ENCODE measurements at places on chromosomes 16 and 17.

DNA sequence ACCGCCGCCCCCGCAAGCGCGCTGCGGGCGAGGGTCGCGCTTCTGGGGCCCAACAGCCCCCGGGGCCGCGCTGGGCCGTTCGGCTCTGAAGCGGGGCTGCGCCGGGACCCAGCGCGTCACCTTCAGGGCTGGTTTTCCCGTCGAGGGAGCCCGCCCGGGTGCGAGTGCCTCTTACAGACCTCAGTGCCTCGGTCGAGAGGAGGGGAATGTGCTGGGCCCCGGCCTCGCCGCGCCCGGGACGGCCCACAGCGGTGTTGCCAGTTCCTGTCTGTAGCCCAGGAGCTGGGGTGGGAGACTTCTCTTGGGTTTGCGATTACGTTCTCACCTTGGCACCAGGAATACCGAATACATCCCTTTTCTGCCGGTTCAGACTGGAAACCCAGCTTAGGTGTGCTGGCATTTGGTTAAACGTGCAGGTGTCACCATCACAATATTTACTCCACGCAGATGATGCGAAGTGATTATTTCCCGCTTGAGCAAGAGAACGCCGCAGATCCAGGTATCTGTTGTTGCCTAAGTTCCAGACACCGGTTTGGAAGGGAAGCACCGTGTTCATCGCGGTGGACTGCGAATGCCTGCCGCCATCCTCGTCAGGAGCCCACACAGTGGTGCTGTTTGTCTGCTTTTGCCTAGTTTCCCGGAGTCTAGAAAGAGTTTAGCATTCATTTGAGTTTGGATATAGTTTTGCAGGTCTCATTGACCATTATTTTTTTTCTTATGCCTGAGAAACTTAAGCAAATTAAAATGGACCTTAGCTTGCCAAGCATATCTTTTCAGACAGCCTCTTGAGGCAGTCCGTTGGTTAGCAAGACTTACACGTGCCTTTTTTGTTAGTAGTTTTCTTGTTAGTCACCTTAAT is 914 bp downstream of the MAP1LC3B start:
- DNase-seq, result peak; percentile 42

- peak; percentile 52 for DNase-seq
Measured at GRCh38 chr16:20868890-20869289, 31.3 kb downstream of the DCUN1D3 start.

- DNase-seq, result no peak
Measured at GRCh38 chr17:46805771-46806170, 12.7 kb downstream of the WNT3 start.

- DNase-seq, result no peak
Measured at GRCh38 chr17:3963237-3964201, 718 bp downstream of the ATP2A3 start.

DNA sequence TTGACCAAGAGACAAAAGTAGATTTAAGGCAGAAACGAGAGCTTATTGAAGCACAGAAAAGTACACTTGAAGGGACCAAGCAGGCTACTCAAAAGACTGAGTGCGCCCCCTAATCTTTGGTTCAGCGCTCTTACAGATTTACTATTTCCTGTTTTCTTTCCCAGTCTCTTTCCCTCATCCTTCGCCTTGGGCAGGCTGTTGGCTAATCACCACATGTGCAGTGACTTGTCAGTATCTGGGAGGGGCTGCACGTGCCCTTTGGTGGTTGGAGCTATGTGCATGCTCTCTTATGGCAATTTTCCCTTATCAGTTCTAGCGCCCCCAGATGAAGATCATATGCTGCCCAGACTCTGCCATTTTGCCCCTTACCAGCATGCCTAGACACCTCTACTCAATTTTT is 35.4 kb upstream of the SHISA6 start:
- no peak for DNase-seq

GRCh38 chr17:5619088-5619740 is 34.9 kb upstream of the NLRP1 start:
- no peak for DNase-seq

DNA sequence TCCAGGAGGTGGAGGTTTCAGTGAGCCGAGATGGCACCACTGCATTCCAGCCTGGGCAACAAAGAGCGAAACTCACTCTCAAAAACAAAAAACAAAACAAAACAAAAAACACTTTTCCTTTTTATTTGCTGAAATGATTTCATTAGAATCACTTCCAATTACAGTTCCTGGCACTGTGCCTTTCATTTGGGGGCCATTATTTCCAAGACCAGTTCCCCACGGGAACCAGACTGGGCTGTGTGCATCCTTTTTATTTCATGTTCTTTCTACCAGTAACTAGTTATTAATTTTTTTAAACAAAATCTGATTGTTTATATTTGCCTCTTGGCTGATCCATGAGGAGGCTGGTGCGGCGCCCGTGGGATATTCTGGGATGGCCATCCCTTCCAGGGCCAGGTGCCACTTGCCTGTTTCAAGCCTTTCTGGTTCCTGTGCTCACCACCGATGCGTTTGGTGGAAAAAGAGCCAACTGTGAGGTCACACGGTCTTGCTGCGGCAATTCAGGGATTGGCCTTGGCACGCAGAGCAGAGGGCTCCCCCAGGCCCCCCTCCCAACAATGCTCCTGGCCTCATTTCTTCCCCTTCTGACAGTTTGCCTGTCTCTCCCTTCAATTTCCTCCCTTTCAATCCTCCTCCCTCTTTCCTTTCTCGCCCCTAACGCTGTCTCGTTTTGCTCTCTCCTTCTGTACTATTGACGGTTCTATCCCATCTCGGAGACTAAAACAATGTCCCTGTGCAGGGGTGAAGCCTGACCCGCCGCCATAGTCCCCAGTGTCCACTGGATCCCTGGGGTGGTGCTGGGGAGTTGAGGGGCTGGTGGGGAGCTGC is 13.4 kb downstream of the UBALD1 start:
- DNase-seq, result no peak

- DNase-seq, result no peak
Measured at GRCh38 chr16:68069511-68070248, 15.5 kb upstream of the NFATC3 start.

- DNase-seq, result no peak
Measured at GRCh38 chr16:4525069-4525468, 13.5 kb downstream of the CDIP1 start.

DNA sequence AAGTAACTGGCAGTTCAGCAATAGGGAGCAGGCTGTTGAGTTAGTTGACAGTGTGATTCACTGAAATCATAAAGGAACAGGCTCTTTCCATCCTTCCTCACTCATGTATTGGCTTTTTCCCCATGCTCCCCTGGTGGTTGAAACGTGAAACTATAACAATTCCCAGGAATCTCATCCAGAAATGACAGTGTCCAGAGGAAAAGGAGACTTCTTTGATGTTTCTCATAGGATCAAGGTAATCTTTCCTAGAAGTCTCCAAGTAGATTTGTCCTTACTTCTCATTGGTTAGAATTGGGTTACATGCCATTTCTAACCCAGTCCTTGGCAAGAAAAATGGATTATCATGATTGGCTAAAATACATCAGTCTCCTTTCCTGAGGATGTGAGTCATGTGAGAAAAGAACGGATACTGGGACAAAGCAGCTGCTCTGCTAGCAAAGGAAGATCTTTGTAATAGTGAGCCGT is 14.4 kb downstream of the TTC19 start:
- peak; percentile 72 for DNase-seq

DNA sequence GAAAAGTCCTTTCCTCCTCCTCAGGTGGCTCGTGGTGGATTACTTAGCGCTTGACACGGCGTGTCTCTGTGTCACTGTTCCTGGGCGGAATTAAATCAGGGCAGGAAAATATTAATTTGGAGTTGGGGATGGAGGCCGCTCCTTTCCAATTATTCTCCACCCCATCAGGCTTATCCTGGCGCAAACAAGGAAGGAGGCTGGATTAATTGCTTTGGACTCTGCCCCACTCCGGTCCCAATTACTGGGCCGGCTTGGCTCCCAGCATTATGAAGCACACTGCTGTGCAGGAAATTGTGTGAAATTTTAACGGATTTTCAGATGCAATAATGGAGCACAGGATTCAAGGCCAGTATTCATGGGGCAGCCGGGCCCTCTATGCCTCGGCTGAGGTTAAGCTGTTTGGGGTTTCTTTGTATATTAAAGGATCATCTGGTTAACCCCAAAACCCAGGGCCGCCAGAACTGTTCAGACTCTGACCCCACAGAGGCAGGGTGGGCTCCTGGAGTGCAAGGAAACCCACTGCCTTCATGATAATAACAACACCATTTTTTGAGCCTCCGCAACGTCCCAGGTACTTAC is 87.8 kb downstream of the MRM1 start:
- no peak for DNase-seq

- DNase-seq, result no peak
Measured at GRCh38 chr16:58086381-58087208, 42.6 kb downstream of the CFAP20 start.

DNA sequence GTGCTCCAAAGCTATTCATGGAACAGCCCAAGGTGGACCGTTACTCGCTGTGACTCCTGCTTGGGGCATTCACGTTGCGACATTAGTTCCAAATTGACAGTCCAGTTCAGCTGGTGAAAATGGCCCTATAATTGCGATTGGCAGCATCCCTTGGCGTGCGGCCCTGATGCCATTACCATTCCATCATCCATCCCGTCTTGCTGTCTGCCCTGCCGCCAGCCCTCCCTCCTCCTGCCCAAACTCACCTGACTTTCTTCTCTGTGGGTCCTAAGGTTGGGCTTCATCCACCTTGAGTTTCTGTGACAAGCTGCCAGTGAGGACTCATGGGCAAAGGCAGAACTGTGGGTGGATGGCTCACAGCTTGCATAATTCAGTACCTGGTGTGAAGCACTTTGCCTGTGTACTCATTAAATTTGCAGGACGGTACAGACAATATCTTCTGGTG is 104.6 kb downstream of the RPTOR start:
- DNase-seq, result no peak

GRCh38 chr16:10625595-10626357 is 45.4 kb upstream of the EMP2 start:
- no peak for DNase-seq

GRCh38 chr16:47136099-47136842 is 7.5 kb downstream of the NETO2 start:
- DNase-seq, result peak; percentile 14

DNA sequence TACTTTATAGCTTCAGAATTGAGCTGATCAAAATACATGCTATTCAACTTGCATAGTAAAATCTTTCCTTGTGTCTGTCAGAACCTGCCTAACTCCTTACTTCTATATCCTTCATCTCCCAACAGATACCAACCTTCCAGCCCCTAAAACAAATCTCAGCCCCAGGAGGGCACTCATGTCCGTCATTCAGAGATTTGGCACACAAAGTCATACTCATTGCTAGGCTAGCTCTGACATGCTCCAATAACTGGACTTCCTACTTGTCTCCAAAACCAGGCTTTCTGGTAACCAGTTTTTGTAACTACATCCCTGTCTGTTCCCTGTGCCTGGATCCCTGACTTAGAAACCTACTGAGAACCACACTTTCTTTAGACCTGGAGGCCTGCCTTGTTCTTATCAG is 37.5 kb upstream of the DHX40 start:
- DNase-seq, result no peak

DNA sequence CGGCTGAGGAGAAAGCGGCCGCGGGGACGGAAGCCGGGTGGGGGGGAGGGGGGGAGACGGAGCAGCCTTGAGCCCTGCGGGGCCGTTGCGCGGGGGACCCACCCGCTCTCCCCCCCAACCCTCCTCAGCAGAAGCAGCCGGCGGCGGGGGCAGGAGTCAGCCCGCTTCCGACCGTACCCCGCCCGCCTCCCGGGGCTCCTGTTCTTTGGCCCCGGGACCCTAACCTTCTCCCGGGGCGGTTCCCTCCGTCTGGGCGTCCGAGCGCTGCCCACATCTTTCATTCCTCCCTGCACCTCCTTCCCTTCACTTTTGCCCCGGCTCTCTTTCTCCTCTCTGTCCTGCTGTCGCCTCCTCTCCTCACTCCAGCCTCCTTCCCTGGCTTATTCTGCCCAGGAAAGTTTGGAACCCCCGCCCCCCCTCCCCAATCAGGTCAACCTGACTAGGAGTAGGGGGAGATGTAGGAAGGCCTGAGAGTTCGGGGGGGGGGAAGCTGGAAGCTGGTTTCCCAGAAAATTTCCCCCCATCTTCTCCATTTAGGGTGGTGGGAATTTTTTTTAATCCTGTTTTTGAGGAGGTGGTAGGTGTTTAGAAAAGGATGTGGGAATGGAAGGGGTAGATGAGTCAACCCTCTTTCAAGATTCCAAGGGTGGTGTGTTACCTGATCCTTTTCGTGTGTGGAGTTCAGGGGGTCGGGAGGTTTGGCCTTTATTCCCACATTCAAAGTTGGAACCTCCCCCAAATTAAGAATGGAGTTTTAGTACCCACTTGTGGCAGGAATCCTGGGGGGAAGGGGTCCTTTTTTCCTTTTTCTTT is 427 bp upstream of the NLK start:
- no peak for DNase-seq

GRCh38 chr16:69273009-69273408 is 38.1 kb upstream of the VPS4A start:
- DNase-seq, result peak; percentile 86

- DNase-seq, result no peak
Measured at GRCh38 chr17:44832805-44833204, 2.7 kb upstream of the GJC1 start.

- peak; percentile 9 for DNase-seq
Measured at GRCh38 chr16:59973966-59974365, 1239.8 kb upstream of the GOT2 start.

GRCh38 chr17:27535975-27536374 is 79.7 kb downstream of the KSR1 start:
- DNase-seq, result peak; percentile 22

DNA sequence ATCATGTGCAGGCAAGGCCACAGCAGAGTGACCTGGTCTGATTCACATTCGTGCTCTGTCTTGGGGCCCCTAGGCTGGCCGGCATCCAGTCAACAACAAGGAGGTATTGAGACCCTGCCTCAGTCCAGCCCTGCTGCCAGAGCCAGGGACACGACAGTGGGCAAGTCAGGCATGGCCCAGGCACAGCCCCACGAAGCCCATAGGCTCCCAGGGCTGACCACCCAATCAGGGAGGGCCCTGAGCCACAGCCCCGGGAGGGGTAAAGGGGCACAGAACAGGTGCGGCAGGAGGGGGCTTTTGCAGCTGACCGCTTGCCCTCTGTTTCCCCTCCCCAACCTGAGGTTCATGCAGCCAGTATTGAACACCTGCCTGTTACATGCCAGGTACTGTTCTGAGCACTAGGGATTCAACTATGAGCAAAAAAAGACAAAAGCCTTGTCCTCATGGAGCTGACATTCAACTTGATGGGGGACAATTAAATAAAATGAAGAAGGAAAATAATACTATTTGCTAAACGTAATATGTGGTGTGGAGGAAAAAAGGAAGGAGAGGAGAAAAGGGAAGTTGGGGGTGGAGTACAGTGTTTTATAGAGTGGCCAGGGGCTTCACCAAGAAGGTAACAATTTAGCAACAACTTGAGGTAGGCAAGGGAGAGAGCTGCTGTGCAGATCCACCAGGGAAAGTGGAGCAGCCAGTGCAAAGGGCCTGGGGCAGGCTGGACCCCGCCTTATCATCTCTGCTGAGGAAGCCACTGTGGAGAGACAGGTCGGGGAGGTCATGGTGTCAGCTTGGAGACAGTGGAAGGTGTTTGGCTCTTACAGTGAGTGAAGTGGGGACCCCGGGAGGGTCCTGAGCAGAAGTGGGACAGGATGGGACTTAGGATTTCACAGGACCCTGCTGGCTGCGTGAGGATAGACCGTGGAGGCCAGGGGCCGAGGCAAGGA is 6.1 kb downstream of the DRC3 start:
- DNase-seq, result no peak
